ENCODE measurements at places on chromosomes 1 and 21.
A peak's percentile ranks its signal among the peaks of the same experiment; 100 is the strongest.

GRCh38 chr1:201818971-201819750, 9.8 kb upstream of the IPO9 start:
- DNase-seq = no peak

DNA sequence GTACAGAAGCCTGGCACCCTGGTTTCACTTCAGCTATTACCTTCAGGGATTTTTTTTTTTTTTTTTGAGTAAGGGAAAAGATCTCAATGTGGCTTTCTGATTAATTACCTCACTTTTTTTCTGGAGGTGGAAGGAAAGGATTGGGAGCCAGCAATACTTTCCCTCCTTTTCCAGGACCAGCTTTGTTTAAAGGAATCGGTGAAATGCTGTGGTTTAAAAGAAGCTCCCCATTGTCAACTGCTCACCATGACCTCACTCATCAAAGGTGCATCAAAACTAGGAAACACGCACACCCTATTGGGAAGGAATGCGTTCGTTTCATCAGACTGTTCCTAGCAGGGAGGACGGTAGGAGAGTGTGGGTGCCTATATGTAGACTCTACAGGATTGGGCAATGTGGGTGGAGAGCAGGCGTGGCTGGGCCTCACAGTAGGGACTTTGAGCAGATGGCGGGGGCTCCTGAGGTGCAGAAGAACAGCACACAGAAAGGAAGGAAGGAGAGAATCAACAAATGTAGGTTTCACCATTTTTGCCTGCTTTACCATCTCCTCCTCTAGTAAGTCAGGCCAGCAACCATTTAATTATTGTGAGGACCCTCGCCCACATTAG, 13.0 kb downstream of the PHGDH start:
- no peak for DNase-seq

DNA sequence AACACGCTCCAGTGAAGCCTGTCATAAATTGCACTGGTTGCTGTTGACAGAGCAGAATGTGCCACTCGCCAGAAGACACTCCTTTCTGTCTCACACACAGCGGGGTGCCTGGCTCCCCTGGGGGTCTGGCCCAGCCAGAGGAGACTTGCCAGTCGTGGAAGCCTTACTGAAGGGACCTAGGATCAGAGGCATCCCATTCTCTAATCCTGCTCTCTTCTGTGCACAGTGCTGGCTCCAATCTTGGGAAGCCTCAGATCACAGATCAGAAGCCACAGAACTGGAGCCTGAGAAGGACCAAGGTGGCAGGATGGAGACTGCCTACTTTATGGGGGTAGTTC, 1.4 kb downstream of the SLC9A1 start:
- no peak for DNase-seq

- DNase-seq = no peak
Measured at GRCh38 chr1:96073100-96073499, 648.5 kb upstream of the PTBP2 start.

DNA sequence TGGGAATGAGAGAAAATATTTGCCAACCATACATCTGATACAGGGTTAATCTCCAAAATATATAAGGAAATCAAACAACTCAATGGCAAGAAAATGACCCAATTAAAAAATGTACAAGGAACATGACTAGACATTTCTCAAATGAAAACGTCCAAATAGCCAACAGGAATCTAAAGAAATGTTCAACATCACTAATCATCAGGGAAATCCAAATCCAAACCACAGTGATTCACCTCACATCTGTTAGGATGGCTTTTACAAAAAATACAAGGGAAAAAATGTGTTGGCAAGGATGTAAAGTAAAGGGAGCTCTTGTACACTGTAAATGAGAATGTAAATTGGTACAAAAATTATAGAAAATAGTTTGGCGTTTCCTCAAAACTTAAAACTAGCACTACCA, 54.7 kb upstream of the ZRANB2 start:
- DNase-seq = no peak

DNA sequence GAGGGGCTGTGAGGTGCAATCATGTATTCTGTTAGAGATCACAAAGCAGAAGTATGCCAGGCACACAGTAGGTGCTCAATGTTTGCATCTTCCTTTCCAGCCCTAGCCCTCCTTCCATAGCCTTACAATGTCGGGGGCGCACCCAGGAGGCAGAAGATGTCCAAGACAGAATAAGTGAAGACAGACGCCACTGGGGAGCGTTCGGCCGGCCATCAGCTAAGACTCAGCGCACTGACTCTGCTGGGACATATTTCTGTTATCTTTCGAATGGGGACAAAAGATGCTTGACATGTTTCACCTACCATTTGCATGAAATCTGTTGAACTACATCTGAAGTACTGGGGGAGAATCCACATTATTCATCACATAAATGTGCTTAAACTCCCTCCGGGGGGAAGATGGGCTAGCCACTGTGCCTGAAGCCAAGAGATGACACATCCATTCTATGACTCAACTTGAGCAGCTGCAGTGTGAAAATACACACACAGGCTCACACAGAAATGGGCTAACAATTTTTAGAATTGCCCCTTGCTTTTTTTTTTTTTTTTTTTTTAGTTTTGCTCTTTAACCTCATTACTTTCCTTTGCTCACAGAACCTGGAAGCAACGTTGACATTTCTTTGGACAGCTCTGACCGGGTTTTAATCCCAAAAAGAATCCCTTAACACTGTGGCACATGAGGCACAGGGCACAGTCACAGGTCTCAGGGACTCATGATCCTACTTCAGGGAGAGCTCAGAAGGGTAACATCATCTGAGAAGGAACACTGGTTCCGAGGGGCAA, 7.9 kb downstream of the TIAM1 start:
- DNase-seq = no peak

DNA sequence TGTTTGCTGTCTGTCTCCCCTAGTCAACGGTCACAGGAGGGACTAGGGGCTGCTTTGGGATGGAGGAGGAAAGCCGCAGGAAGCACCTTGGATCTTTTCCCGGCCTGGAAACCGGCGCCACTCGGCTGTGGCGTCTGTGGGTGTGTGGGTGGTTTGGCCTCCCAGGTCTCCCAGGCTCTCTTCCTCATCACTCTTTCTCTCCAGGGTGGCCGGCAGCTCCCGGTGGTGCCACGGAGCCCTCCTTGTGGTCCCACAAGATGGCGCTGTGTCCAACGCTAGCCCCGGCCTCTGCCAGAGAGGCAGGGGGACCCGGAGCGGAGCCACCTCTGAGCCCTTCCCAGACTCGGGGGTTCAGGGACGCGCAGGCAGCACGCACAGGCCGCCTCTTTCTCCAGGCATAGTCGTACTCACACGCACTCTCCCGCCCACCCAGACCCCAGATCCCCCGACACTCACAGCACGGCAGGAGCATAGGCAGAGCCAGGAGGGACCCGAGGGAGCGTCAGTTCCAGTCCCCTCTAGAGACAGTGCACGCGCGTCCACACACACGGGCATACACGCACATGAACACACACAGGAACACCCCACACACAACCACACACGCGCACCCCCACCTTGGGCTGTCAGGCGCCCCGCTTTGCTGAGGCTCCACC, 31.2 kb downstream of the CDCP2 start:
- DNase-seq = peak; percentile 51

DNA sequence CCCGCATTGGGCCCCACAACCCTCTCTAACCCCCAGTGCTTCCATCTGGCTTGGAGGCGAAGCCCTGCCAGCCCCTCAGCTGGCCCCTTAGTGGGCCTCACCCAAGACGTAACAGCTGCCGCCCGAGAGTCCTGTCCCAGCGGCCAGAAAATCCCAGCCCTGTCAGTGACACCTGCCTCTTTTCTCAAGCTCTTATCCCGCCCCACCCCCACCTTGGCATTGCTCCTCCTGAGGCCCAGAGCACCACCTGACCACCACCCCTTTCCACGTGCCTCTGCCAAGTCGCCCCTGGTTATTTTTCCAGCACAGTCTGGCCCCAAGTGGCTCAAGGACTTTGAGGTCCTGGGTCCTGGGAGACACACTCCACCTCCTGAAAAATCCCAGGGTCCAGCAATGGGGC, 5.9 kb upstream of the CTRC start:
- DNase-seq = no peak

DNA sequence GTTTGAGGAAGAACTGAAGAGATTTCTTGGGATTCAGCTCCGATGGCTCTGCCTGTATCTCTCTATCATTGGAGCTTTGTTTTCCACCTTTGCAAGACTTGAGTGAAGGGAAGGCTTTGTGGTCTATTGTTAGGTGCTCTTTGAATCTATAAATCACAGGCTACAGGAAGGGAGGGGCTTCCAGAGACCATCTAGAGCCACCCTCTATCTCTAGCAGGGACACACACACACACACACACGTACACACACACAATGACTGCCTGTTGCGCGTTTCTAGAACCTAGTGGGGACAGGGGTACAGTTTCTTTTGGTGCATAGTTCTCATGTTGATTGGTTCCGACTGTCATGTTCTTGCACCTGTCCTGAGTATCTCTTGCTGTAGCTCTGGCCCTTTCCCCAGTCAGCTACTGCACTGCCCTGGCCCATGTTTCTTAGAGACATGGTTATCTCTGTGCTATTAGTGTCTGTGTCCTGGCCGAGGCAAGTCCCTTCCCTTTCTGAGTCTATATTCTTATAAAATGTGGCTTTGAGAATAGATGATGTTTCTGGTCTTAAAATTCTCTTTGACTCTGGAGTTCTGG, 60.7 kb downstream of the MAN1C1 start:
- DNase-seq = peak; percentile 36

DNA sequence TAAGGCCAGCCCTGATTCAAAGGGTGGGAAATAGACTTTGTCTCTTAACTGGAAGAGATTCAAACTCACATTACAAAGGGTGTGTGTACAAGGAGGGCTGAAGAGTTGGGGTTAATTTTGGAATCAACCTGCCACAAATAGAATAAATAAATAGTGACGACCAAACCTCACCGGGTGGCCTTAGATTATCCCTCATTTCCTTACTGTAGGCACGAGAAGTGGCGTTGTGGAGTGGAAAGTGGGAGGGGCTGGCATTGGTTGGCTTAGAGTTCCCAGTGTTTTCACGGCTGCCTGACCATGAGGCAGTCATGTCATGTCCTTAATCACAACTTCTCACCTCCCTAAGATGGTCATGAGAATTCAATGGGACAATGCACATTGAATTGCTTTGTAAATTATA, 21.3 kb upstream of the RUNX1 start:
- DNase-seq = no peak

DNA sequence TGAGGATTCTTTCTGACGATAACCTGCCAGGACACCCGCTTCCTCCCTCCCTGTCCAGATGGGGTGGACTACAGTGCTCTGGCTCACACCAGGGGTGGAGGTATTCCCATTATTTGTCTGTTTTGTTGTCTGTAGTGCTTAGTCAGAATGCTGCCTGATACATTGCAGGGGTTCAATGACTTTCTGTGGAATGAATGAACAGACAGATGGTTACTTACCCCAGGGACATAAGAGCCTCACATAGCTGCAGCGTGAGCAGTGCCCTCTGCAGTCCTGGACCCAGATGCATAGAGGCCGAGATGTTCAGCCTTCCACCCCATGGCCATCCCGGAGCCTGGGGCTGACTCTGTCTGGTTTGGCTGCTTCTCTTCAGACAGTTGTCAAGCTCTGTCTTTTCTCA, 13.0 kb upstream of the F3 start:
- no peak for DNase-seq

DNA sequence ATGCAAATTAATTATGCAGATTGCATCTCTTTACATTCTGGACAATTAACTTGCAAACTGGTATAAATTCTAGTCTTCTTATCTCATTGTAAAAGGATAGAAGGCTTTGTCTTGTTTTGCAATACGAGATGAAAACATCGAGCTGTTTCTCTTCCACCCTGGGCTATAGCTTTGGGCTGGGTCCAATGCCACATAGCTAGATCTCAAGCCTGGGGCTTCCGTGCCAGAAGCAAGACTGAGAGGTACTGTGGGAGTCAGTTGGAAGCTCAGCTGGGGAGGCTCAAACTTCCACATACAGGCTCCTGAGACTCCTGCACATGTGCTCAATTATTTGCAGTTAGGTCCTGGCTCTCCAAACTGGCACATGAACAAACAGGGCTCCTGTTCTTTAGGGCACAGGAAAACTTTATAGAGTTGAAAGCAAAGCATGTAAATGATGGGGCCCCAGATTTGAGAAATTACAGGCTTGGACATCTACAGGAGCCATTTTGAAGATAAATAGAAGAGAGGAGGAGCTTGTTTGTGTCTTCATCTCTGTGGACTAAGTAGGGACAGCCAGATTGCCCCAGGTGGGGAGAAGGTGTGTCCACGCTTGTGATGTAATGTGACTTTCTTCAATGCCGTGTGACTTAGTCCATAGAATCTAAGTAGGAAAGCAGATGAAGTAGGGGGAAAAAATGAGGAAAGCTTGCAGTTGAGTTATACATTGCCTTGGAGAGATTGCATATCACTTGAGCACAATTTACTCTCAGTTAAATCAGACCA, 65.9 kb upstream of the SIPA1L2 start:
- no peak for DNase-seq

DNA sequence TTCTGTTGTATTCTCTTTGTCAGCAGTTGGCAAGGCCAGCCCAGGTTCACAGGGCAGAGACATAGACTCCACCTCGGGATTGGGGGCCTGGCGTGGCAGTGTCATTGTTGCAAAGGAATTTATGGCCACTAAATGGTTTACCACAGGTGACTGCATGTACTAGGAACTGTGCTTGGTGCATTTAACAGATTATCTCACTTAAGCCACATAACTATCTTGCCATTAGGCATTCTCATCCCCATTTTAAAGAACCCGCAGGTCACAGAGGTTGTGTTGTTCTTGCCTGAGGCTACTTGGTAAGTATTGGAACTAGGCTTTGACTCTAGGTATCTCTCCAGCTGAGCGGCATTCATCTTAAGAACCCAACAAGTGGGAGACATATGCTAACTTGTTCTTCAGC, 9.7 kb downstream of the TLCD4 start:
- DNase-seq = no peak

DNA sequence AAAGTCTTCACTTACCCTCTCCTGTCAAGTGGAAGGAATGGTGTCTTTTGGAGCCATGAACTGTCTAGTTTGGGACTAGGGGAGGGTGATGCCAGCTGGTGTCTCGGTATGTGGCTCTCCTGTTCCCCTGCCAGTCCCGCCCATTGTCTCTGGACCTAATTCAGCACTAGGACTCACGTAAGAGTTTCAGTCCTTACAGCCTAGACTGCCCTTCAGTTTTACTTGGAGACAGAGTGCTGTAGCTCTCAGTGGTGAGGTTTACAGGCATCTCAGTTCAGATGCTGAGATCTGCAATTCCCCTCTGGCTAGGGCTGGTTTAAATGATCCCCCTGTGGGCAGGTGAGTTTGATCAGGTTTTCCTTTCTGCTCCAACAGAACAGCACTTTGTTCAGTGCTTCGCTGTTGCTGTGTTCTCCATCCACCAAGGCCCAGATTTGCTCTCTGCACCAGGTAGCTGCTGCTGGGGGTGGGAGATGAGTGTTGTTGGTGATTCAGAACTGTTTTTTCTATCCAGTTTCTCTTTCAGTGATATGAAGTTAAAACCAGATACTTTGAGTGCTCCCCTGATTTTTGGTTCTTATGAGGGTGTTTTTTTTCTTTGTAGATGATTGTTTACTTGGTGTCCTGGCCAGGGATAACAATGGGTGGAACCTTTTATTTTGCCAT, 198.3 kb upstream of the RNPC3 start:
- no peak for DNase-seq

Measured in CD4-positive, alpha-beta T cell treated with Interferon alpha-2 for 1 hour (primary cell).